ENCODE measurements at places on chromosomes 7 and 10.

- DNase-seq = no peak
Observed at GRCh38 chr10:96407560-96408069, 48.8 kb upstream of the OPALIN start.

DNA sequence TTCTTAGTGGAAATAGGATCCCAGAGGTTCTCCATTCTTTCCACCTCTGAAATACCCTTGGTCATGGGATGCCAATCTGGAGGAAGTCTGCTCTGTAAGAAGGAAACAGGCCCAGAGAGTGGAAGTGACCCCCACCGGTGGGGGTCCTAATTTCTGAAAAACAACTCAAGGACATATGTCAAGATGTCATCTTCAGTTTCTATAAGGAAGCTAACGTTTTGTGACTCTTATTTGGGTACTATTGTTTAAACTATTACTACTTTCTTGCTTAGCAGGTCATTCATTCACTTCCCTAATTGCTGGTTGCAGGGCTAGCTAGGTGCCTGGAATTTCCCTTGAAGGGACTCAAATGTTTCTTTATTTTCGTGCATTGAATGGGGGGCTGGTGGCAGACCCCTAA, 1.9 kb upstream of the ZNF775 start:
- DNase-seq = no peak

DNA sequence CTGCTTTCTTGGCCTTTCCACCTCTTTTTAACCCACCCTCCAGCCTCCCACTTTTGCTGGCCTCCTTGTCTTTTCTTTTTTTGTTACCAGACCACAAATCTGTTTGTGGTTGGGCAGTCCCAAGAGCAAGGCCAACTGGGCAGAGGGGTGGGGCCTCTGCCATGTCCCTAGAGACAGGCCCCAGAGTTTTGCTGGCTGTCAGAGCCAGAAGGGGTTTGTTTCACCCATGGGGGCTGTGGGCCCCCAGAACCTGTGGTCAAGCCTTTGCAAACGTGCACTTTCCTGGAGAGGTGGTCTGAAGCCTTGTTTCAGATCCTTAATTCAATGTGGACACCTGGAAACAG, 10.3 kb downstream of the ZMIZ1 start:
- no peak for DNase-seq

DNA sequence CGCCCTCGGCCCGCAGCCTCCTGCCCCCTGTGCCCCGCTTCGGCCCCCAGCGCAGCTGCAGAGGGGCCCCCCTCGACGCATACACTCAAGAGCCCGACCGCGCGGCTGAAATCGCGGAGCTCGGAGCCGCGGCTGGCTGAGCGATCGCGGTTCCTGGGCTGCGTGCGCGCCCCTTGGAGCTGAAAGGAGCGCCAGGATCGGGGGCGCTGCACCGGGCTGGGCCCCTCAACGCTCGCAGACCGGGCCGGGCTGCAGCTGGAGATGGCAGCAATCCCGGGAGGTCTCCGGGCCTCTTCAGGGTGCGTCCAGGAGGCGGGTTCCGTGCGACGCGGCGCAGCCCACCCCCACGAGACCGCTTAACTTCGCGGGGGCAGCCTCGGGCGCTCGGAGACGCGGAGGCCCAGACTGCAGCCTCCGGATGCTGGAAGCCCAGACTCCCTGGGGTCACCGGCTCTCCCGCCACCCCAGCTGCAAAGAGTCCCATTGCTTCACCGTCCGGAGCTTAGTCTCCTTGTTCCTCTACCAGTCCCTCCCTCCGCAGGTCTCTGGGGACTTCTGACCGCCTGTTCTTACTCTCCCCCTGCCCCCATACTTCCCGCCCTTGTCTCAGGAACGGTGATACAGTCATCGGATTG, 73.0 kb upstream of the LRRC4 start:
- no peak for DNase-seq

- peak; percentile 27 for DNase-seq
Observed at GRCh38 chr7:21429786-21430574, 2.1 kb downstream of the SP4 start.

GRCh38 chr7:65301007-65301406, 72.6 kb upstream of the ZNF92 start:
- no peak for DNase-seq

GRCh38 chr10:83289373-83289772, 849.9 kb upstream of the GHITM start:
- no peak for DNase-seq

GRCh38 chr10:26478061-26478460, 39.9 kb downstream of the APBB1IP start:
- no peak for DNase-seq

- no peak for DNase-seq
Observed at GRCh38 chr7:99597762-99598501, at the start of gene TMEM225B. Gene TMEM225B, plus strand, starts transcription at chr7:99598267. Its CDS starts 6,122 bp downstream, at chr7:99604389.

GRCh38 chr7:68439897-68440296, 1158.4 kb upstream of the AUTS2 start:
- DNase-seq = no peak

- DNase-seq = no peak
Observed at GRCh38 chr10:49400365-49400764, 4.5 kb upstream of the DRGX start.

- no peak for DNase-seq
Observed at GRCh38 chr7:132650498-132650897, 74.2 kb upstream of the PLXNA4 start.

DNA sequence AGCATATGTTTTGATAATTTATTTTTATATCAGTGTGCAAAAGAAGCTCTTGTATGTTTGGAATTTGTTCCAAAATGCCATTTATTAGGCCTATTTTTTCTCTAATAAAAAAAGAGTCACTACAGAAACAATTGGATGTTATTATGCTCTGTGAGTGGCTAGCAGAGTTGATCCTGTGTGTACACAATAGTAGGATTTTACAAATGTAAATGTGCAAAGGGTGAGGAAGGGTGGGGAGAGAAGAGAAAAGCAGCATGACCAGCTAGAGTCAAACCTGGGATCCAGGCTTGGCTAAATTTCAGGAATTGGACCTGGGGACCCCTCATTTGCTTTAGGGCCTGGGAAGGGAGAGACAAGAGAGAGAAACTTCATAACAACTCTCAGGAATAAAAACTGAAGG, 32.5 kb downstream of the SEMA3A start:
- DNase-seq = no peak

DNA sequence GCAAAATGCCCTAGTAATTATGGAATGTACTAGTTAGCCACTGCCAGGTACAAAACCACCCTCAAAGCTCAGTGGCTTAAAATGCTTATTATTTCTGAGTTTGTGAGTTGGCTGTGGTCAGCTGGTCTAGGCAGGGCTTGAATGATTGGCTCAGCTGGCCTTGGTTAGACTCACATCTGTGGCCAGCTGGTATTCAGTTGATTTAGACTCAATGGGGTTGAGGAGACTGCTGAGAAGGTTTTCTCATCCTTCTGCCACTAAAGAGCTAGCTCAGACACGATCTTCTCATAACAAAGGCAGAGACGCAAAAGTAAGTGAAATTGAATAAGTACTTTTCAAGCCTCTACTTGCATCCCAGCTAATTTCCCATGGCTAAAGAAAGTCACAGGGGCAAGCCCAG, 57.1 kb upstream of the CYP2C18 start:
- DNase-seq = no peak

GRCh38 chr7:155545348-155545747, 1.0 kb downstream of the CNPY1 start:
- DNase-seq = no peak

- peak; percentile 55 for DNase-seq
Observed at GRCh38 chr10:78889536-78890063, 179.2 kb upstream of the ZMIZ1 start.

GRCh38 chr10:6280291-6280690, 77.6 kb downstream of the PFKFB3 start:
- no peak for DNase-seq

- DNase-seq = peak; percentile 16
Observed at GRCh38 chr7:101386558-101387231, 24.0 kb downstream of the COL26A1 start.

DNA sequence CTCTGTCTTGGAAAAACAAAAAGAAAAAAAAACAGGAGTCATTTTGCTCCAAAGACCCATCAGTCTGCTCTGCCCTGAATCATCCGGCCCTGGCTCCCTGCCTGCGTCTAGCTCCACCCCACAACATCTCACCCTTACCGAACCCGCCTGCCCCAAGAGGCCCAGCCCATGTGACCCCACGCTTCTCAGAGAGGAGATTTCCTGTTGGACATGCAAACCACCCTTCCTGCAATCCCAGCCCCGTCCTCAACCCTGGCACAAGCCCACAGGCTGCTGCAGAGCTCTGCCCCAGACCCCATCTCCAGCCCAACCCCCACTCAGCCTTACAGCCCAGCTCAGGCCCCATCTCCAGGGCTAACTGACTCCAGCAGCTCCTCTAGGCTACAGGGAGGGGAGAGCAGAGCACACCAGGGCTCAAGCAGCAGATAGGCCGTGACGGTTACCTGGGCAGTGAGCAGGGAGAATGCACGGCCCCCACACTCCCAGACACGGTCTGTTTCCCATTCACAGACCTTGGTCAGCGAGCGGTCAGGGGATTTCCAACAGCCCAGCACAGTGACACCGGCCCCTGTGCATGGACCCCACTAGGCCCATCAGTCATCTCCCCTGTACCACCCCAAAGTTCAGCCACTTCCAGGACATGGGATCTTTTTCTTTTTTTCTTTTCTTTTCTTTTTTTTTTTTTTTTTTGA, 69.9 kb upstream of the GTF2I start:
- DNase-seq = no peak

- DNase-seq = no peak
Observed at GRCh38 chr10:131655101-131655849, 245.5 kb upstream of the PPP2R2D start.

DNA sequence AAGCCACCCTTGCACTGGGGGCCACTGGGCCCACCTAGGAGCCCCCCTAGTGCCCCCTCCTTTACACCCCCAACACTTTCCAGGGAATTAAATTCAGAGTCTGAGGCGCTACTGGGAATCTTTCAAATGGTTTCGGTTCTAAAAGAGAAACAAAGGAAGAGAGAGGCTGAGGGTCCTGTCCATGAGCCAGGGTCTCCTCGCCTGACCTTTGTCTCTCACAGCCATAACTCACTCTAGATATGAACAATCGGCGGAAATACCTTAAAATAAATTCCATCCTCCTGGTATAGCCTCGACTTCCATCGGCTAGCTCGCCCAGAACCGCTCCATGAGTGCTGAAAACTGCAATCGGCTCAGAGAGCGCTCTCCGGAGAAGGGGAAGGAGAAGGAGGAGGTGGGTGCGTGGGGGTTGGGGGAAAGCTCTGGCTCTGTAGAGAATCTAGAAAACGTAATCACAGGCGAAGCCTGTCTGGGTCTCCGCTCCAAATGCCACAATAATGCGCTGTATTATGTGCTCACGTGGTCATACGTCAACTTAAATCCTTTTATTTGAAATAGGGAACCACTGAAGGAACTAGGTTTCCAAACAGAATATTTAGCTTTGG, 12.6 kb downstream of the HOXA4 start:
- no peak for DNase-seq

DNA sequence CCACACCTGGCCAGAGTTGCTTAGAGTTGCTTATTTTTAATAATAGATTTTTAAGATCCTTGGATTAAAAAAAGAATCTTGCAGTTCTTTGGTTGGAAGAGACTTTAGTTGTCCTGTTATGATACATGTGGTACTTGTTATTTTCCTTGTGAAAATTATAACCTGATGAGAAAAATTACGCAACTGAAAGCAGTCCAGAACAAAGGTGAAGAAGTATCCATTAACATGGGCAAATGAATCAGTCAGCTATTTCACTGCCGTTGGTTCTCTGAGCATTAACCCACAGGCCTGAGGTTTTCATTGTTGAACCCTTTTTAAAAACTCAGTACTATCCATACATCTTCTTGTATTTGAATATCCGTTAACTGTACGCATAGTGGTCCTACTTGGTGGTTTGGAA, 68.2 kb downstream of the GALNT11 start:
- no peak for DNase-seq

GRCh38 chr7:37068038-37068437, 343.7 kb upstream of the AOAH start:
- no peak for DNase-seq

DNA sequence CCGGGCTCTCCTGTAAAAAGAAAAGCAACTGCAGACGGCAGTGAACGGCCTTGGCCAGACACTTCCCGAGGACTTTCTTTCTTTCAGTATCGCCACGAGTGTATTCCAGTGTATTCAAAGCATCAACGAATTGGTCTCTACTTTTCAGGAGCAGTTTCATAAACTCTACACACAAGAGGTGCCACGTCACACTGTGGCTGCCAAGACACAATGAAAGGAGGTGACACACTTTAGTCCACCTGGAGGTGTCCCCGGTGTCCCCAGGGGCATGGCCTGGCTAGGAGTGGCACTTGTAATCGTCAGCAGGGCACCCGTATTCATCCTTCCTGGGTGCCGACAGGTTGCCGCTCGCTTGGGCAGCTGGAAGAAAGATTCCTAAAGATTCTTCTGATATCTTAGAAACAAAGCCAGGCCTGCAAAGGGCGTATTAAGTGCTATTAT, 5.0 kb downstream of the TNS3 start:
- DNase-seq = no peak

DNA sequence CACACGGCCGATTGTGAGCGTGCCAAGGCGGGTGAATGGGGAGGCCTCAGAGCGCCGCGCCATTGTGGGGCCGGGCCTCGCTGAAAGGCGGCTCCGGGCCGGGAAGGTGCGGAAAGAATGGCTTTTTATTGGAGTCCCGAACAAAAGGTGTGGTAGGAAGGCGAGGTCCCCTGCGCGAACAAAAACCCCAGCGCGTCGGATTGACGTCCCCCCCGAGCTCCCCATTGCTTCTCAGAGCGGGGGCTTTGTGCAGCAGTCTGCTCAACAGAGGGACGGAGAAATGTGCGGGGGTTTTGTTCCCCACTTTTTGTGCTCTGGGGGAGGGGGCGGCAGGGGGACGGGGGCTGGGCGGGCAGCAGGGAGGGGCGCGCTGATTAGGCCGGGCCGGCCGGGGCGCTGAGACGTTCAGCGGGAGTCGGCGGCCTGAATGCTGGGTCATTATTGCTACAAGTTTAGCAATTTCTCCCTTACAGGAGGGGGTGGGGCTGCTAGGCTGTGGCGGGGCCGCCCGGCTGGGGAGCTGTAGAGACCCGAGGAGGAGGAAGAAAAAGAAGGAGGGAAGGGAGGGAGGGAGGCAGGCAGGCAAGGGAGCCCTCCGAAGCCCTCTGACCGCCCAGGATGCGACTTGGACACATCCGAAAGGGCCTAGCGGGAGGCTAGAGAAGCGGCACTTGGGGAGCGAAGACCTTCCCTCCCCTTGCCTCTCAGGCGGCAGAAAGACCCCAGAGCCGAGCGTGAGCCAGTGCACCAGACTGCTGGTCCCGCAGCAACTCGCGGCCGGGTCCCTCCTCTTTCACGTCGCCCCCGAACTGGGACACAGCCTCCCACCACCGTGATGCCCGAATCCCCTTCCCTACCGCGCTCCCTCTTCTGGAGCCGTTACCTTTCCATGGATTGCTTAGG, 4.6 kb downstream of the NKX2-3 start:
- no peak for DNase-seq
